ENCODE measurements at places on chromosomes 1 and 21. TPM values are rescaled to one million over a fixed set of nuclear protein-coding genes. Genes with fewer than 3 reads are reported as not detected.
A peak's percentile ranks its signal among the peaks of the same experiment; 100 is the strongest.

DNA sequence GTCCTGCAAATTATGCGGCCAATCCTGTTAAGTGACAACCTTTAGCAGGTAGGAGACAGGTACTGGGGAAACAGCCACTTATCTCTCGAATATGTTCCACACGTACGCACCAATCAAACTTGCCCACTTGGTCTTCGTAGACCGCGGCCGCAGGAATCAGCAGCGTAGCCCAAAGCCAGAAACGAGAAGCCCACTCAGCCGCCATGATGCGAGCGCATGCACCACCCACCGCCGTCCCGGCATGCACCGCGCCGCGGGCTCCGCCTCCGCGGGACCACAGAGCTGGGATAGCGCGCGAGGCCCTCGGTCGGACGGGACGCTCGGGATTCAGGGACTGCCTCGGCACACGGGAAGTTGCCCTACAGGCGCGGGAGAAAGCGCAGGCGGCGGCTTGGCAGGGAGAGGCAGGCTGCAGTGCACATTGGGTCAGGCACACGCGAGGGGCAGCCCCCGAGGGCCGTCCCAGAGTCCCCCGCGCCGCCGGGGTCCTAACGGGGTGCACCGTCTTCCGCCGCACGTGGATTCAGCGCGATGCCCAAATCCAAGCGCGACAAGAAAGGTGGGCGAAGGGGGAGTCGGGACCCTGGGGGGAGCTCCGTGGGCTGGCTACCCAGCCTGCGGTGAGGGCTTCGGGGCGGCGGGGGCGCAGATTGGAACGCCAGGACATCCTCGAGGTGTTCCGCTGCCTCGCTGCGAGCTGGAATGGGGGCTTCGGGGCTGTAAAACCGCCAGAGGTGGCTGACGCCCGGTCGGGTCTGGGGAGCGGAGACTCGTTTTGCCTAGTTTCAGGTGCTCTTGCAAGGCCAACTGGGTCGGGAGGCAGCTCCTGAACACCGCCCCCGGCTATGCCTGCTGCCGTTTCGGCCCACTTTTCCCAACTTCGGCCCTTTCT lies at the start of the genes EMC1 and MRTO4:
Gene EMC1, minus strand, starts transcription at position 220 of the 892 bp plus-strand sequence. Its CDS starts 15 bp downstream, at position 205.
Gene MRTO4, plus strand, starts transcription at position 501 of the 892 bp plus-strand sequence. Its CDS starts 31 bp downstream, at position 532.
- no peak for DNase-seq

- no peak for DNase-seq
These were observed 131.1 kb downstream of the HLCS start for GRCh38 chr21:36835383-36835795.

The TMEM234 gene
- total RNA-seq: 14.4 TPM

- DNase-seq: no peak
These were observed 18.4 kb downstream of the CAPZA1 start for GRCh38 chr1:112638110-112638428.

GRCh38 chr1:206507284-206508129 lies at the start of gene RASSF5:
Gene RASSF5, plus strand, starts transcription at chr1:206507531. Its CDS starts 72 bp downstream, at chr1:206507603.
- no peak for DNase-seq

GRCh38 chr1:231763456-231763855 lies 136.9 kb downstream of the DISC1 start:
- no peak for DNase-seq

DNA sequence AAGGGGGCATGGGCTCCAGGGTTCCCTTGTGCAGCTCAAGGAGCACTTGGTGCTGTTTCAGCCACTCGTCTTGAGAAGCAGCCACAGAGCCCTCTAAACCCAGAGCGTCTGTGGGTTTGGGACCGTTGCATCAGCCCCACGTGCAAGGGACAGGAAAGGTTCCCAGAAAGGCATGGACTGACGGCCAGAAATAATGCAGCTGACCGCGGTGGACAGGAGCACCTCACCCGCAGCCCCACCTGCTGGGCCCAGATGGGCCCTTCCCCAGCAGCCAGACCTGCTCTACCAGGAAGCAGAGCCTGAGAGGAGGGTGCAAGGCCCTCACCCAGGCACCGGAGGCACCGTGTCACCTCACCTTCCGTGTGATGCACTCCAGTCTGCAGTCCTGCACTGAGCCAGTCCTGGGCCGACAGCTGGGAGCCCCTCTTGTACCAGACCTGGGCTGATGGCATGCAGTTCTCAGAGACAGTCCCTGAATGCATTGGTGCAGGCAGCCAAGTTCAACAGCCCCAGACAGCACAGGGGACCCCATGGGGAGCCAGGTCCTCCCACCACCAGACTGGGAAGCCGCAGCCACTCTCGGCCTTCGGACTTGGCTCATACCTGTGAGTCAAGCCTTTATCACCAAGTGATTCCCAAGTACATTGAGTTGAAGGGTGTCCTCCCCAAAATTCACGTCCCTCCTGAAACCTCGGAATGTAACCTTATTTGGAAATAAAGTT lies 4.8 kb upstream of the TFF3 start:
- no peak for DNase-seq

The SH2D1B gene
- 0.07 TPM for total RNA-seq

The KIF2C gene
- 72.8 TPM for total RNA-seq

DNA sequence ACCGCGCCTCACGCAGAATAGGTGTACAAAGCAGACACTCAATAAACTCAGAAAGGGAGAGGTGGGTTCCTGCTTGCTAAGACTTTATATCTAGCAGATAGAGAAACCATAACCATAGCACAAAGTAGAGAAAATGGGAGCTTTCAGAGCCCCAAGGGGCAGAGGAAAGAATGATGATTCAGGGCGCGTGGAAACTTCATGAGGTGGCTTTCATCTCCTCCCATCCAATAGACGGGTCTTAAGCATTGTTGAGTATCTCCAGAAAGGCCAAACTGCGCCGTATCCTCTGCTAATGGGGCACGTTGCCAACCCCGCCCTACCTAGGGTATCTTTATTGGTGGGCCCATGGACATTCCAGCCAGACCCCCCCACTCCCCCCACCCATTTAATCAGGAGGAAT lies 778 bp upstream of the MIXL1 start:
- DNase-seq: no peak

The SPRR2G gene
- total RNA-seq: not detected

GRCh38 chr1:220363196-220363837 lies 91.1 kb upstream of the RAB3GAP2 start:
- DNase-seq: no peak

GRCh38 chr1:158366783-158367182 lies 13.1 kb downstream of the CD1E start:
- DNase-seq: no peak

DNA sequence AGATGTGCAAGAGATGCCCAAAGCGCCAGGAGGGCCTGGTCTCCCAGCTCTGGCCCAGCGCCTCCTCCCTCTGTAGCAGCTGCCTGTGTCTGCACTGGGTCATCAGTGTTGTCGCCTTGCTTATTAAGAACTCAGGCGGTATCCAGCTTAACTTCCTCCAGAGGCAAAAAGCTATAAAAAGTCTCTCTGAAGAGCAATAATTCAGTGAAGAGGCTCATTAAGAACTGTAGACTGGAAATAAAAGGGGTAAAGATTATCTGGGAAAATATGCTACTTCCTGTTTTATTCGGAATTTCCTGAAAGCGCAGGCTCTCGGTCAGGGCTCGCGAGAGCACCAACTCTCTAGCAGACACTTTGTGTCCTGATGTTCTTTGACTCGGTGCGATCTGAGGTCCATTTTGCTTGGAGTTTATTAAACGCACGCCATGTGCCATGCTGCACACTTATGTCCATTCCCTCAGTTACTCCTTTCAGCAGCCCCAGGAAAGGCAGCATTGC lies 70.4 kb downstream of the MRPS6 start:
- no peak for DNase-seq

The EDARADD gene
- 3.3 TPM for total RNA-seq

DNA sequence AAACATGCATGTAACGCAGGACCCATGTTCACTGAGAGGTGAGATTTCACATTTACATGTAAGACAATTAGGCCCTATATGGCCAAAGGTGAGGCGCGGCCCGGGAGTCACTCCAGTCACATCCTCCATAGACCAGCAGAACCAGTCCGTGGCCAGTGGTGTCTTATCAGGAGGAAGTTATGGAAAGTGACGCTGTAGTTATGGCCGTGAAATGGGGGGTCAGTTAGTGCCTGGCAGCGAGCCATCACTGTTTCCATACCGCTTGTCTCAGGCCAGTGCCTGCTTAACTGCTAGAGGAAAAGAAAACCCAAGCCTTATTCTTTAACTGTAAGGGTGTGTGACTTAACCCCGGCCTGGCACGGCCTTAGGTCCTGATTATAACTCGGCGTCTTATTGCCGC lies 6.1 kb downstream of the C1orf159 start:
- no peak for DNase-seq

The NID1 gene
- total RNA-seq: 19.2 TPM

- no peak for DNase-seq
These were observed 146.8 kb upstream of the DMRTA2 start for GRCh38 chr1:50570066-50570468.

GRCh38 chr1:27682351-27682944 lies 10.5 kb upstream of the IFI6 start:
- DNase-seq: no peak

- DNase-seq: peak; percentile 48
These were observed 14.0 kb downstream of the COL16A1 start for GRCh38 chr1:31689854-31690253.

The CYP4A11 gene
- total RNA-seq: not detected

DNA sequence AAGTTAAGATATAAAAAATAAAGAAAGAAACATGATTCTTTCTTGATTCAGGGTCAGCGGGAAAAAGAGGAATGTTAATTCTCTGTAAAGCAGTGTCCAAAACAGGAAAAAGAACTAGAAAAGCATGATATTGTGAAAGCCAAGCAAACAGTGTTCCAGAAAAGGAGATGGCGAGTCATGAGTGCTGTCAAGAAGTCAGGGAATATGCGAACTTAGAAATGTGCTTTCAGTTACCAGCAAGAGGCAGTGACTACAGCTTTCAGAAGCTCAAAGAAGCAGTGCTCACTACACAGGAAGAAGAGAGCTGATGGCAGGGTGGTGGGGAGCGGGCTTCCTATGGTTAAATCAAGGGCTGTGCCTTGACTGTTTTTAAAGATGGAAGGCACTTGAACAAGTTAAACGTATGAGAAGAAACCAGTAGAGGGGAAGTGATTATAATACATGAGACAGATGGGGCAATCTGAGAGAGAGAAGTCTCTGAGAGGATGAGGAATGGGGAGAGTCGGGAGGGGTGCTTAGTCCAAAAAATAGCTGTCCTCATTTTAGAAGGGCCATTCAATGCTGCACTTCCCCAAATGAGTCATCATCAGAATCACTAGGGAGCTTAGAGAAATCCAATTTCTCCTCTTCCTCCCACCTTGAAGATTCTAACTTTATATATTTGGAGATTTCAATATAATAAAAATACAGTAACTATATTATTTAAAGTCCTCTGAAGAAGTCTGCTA lies 90.4 kb downstream of the KCNK1 start:
- no peak for DNase-seq

GRCh38 chr1:230260831-230261230 lies 165.3 kb downstream of the PGBD5 start:
- DNase-seq: no peak

DNA sequence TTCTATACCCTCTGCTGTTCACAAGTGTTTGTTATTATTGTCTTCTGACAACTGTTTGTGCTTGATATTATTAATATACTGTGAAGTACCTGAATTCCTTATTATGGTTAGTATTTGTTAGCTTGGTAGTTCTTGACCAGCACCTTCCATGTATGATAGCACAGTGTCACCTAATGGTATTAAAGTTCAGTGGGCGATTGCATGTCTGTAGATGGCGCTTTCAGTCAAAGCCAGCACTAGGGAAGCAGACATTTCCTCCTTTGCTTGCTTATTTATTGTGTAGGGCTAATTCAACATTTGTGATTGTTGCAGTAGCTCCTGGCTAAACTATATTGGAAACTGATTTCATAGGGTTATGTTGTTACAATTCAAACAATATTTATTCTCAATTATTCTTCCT lies 218.0 kb downstream of the ZP4 start:
- DNase-seq: no peak

The PRELP gene
- total RNA-seq: not detected

DNA sequence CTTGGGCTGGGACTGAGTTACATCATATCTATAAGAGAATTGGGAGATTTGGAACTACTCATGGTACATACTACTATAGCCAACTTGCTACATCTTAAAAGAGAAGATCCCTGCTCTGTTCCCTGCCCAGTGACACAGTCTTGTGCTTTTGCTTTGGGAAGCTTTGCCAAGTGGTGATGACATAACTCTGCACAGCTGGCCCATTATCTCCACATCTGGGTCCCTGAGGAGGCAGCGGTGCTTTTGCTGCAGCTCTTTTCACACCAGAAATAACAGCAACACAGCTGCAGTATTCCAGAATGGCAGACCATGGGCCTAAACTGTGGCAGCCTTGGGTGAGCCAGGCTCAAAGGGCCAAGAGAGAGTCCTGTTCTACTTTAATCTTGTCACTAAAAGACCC lies 296.0 kb downstream of the HHAT start:
- no peak for DNase-seq

The LCE1E gene
- not detected for total RNA-seq

The EFHD2 gene
- 122 TPM for total RNA-seq

The GUCA2A gene
- total RNA-seq: not detected

- DNase-seq: no peak
These were observed 151.9 kb downstream of the MAGI3 start for GRCh38 chr1:113542221-113542701.

DNA sequence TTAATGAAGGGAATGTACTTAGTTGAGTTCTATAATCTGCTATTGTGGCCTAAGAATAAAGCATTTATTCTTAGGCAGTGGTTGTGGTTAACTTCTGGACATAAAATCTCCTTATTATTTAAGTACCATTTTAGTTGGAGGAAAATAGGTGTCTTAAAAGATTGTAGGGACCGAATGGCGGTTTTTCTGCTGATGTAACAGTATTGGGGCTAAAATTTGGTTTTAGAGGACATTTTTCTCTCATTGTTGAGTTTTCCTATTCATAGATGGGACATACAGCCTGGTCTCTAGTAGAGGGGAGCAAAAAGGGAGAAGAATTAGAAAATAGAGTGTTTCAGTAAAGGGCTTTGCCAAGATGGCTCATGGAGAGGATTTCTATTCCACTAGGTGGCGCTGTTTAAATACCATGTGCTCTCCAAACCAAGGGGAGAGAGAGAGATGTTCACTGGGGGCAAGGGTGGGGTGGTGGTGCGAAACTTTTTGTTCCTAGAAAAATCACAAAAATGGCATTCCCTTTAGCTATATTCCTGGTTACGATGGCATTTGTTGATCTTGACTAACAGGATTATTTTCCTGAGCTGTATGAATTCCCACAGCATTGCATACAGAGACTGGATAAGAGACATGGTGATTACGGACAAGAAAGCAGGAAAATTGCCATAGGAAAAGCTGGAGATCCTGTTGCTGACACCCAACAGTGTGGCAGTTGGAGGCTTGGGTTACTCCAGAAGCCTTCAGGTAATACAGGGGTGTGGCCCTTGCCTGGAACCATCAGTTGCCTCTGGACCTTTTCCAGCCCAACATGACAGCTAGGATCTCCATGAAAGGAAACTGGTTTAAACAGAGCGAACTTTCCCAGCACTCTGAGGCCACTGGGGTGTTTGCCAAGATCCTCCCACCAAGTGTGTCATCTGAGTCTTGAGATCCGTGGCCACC lies 18.2 kb upstream of the FCGR2A start:
- DNase-seq: peak; percentile 37

DNA sequence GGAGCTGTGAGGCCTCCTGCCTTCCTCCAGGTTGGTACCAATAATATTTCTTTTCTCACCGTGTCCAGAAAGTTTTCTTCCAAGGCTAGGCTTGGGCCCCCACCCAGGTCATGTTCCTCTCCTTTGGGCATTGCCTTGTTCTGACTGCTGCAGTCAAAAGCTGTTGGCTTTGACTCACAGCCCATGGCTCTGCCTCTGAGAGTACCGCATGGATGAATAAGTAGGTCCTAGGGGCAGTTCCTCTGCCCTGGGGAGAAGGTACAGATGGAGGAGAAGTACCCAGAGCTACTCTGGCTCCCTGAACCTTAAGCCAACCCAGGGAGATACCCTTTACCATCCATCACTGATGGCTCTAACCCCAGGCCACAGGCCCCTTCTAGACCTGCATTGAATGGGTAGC lies 115.0 kb downstream of the NAV1 start:
- no peak for DNase-seq

The PLA2G2C gene
- total RNA-seq: not detected

All from epithelial cell of proximal tubule (primary cell).